ACHN (cell line): ENCODE measurements at places on chromosomes 6 and 20.

- DNase-seq = no peak
These were observed 21.7 kb upstream of the KIAA1586 start for GRCh38 chr6:57024775-57025174.

GRCh38 chr20:23520185-23520584 is 29.3 kb downstream of the CST8 start:
- DNase-seq = no peak

- DNase-seq = no peak
These were observed 250.9 kb upstream of the JAG1 start for GRCh38 chr20:10924644-10925201.

- DNase-seq = no peak
These were observed 92.6 kb upstream of the RIPOR2 start for GRCh38 chr6:25028328-25028727.

GRCh38 chr20:63222541-63222940 is 6.6 kb upstream of the YTHDF1 start:
- no peak for DNase-seq

- DNase-seq = no peak
These were observed 16.4 kb downstream of the RREB1 start for GRCh38 chr6:7124114-7124513.
